Right atrium auricular region (tissue), 2 donors: ENCODE measurements at places on chromosomes 16 and 17. TPM values are rescaled to one million over a fixed set of nuclear protein-coding genes. Genes with fewer than 3 reads are reported as not detected.
A peak's percentile ranks its signal among the peaks of the same experiment; 100 is the strongest.

DNA sequence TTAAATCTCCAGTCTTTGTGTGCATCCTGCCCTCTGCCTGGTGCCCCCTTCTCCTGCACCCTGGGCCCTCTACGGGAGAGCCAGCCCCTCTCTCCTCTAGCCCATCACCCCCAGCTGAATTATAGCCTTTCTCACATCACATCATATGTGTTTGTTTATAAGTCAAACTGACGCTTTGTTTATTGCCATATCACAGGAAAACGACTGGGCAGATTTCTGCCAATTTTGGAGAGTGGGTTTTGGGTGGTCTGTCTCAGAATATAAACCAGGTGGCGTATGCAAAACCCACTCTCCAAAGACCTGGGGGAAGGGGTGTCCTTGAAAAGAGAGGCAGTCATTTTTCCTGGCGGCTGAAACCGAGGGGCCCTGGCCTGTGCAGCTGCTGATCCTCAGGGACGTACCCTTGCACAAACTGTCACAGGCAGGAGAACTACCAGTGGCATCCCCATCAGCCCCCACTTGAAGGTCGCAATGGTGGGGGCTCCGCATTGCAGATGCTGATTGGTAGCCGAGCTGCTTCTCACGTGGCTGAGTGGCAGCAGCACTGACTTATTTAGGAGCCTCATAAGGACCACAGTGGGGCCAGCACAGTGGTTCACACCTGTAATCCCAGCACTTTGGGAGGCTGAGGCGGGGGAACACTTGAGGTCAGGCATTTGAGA is 34.8 kb upstream of the CDC42EP4 start:
- no peaks in the 10 kb centered on the region for H3K4me1 ChIP-seq
- no peaks in the 10 kb centered on the region for H3K36me3 ChIP-seq
- no peak overlapping the region for H3K27ac ChIP-seq
- no peaks in the 10 kb centered on the region for H3K27me3 ChIP-seq
- H3K4me3 ChIP-seq = no peak overlapping the region

- H3K4me3 ChIP-seq = peak overlapping the region; percentile 72
- no peaks in the 10 kb centered on the region for H3K4me1 ChIP-seq
Observed at GRCh38 chr17:63700528-63701455, 867 bp upstream of the LIMD2 start.

GRCh38 chr16:87702325-87702811 is 63.4 kb downstream of the KLHDC4 start:
- no peak overlapping the region for H3K4me3 ChIP-seq
- H3K4me1 ChIP-seq = no peaks in the 10 kb centered on the region
- no peak for DNase-seq
- H3K27ac ChIP-seq = no peak overlapping the region

DNA sequence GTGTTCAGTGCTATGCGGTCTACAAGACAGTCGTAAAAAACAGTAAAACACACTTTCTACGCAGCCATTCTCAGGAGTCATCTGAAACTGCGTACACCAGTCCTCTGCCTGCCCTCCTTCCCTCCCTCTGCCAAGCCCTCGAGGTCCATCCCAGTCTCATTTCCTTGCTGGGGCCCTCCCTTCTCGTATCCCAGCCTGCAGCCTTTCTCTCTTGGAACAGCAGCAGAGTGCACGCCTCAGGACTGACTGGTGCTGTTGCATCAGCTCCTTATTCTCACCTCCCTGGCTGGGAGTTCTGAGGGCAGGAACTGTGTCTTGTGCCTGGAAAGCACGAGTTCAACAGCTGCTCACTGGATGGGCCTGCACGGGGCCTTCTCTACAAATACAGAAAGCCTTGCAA is 12.5 kb downstream of the FAHD1 start:
- no peak for DNase-seq
- no peaks in the 10 kb centered on the region for H3K4me1 ChIP-seq
- H3K27ac ChIP-seq = no peak overlapping the region
- H3K4me3 ChIP-seq = no peak overlapping the region
- H3K27me3 ChIP-seq = no peaks in the 10 kb centered on the region
- no peaks in the 10 kb centered on the region for H3K36me3 ChIP-seq

- H3K27me3 ChIP-seq = no peaks in the 10 kb centered on the region
- H3K27ac ChIP-seq = no peak overlapping the region
- H3K36me3 ChIP-seq = no peaks in the 10 kb centered on the region
- DNase-seq = no peak
- H3K4me1 ChIP-seq = no peaks in the 10 kb centered on the region
Observed at GRCh38 chr17:37671028-37671823, 28.0 kb upstream of the DDX52 start.

DNA sequence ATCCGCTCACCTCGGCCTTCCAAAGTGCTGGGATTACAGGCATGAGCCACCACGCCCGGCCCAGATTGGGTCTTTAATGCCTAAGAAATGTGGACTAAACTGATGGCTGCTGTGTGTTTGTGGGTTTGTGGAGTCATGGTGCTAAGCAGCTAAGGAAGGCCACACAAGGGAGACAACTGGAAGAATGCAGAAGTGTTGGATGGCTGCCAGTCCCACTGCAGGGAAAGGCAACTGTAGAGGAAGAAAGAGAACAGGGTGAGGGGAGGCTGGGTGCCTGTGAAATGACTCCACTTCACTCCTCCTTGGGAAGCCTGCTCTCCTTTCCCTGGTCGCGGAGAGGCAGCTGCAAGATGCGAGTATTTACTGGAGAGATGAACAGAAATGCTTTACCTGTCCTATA is 23.5 kb upstream of the SIAH1 start:
- DNase-seq = no peak
- no peaks in the 10 kb centered on the region for H3K36me3 ChIP-seq
- no peaks in the 10 kb centered on the region for H3K27me3 ChIP-seq

DNA sequence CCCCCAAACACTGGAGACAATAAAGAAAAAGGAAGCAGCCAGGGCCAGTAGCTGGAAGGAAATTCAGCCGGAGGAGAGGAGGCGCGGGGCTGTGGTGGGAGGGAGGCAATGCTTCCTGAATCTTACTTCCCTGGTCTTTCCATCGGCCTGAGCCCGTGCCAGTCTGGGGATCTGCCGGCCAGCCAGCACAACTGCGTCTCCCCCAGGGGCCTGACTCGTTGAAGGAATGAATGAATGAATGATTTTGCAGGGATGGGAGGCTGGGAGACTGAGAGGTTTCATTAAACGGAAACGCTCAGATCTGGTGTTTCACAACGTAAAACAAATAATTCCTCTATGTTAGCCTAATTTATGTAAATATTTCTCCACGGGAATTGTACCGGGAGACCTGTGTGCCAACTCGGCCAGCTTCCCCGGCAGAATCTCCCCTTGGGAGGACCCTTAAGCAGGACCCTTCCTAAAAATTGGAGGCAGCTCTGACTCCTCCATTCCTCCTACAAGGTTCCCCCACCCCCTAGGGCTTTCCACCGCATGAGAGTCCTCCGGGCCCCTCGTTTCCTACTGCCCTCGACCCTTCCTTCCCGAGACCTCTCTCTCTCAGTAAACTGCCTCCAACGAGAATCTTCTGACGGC is 1.3 kb upstream of the BAIAP2 start:
- no peaks in the 10 kb centered on the region for H3K27me3 ChIP-seq
- H3K27ac ChIP-seq = peak overlapping the region; percentile 33
- no peak for DNase-seq
- H3K4me1 ChIP-seq = no peaks in the 10 kb centered on the region
- no peaks in the 10 kb centered on the region for H3K36me3 ChIP-seq

DNA sequence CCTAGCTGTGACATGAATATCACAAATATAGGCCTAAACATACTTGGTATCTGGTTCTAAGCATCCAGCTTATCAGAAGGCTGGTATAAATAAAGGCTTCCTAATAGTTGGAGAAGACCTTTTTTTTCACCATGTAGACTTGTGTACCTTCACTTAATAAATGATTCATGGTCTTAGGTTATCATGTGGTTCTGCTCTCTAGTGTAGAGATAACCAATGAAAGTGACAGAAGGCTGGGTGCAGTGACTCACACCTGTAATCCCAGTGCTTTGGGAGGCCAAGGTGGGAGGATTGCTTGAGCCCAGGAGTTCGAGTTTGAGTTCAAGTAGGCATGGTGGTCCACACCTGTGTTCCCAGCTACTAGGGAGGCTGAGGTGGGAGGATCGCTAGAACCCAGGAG is 3.1 kb downstream of the DDX19A start:
- peaks cover 33% of the 10 kb centered on the region for H3K36me3 ChIP-seq
- H3K27me3 ChIP-seq = no peaks in the 10 kb centered on the region
- no peak overlapping the region for H3K27ac ChIP-seq

GRCh38 chr17:79160980-79161636 is 86.5 kb downstream of the ENGASE start:
- H3K27me3 ChIP-seq = no peaks in the 10 kb centered on the region
- H3K4me3 ChIP-seq = no peak overlapping the region
- no peaks in the 10 kb centered on the region for H3K4me1 ChIP-seq
- no peaks in the 10 kb centered on the region for H3K36me3 ChIP-seq
- no peak overlapping the region for H3K27ac ChIP-seq

GRCh38 chr16:69397821-69398521 is 12.2 kb upstream of the TERF2 start:
- H3K27me3 ChIP-seq = no peaks in the 10 kb centered on the region
- H3K4me1 ChIP-seq = no peaks in the 10 kb centered on the region
- peak overlapping the region; percentile 56 for H3K27ac ChIP-seq
- peak; percentile 66 for DNase-seq

DNA sequence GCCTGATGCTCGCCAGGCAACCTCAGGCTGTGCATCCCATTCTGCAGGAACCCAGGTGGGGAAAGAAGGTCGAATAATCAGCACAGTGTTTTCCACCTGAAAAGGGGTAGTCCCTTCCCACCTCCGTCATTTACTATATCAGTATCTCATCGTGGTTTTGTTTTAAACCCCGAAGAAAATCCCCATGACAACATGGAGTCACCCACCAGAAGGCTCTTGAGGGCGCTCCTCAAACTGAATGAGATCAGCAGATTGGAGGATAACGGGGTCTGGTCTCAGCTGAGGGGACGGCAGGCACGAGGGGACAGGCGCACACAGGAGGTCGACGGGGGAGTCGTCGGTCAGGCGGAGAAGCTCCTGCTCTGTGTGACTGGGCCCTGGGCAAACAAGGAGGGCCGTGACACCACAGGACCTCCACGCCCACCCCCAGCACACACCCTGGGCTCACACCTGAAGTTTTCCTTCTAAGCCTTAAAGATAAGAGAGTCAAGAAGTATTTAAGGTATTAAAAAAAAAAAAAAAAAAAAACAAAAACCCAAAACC is 44.2 kb downstream of the MARF1 start:
- no peak overlapping the region for H3K27ac ChIP-seq
- H3K4me3 ChIP-seq = no peak overlapping the region
- H3K36me3 ChIP-seq = peaks cover 93% of the 10 kb centered on the region
- no peaks in the 10 kb centered on the region for H3K27me3 ChIP-seq
- DNase-seq = no peak

The HOXB13 gene
- total RNA-seq = not detected

GRCh38 chr16:75088216-75088615 is 28.4 kb downstream of the LDHD start:
- DNase-seq = no peak
- no peak overlapping the region for H3K4me3 ChIP-seq
- H3K36me3 ChIP-seq = no peaks in the 10 kb centered on the region
- H3K27me3 ChIP-seq = no peaks in the 10 kb centered on the region
- no peak overlapping the region for H3K27ac ChIP-seq
- no peaks in the 10 kb centered on the region for H3K4me1 ChIP-seq

DNA sequence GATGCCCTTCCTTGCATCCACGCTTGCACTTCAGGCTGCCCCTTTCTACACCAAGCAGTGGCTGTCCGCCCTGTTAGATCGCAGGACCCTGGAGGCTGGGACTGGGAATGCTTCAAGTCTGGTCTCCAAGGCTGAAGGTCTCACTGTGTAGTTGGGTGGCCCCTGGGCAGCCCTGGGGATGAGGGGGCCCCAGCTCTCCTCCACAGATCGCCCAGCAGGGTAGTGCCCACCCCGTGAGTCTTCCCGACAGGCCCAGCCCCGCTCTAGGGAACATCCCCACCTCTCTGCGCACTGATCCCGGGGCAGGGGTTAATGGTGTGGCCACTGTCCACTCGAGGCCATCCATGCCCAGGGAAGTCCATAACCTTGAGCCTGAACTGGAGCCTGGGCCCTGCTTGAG is 10.3 kb downstream of the ZNF213 start:
- H3K27me3 ChIP-seq = no peaks in the 10 kb centered on the region
- no peak overlapping the region for H3K27ac ChIP-seq
- peaks cover 15% of the 10 kb centered on the region for H3K36me3 ChIP-seq
- DNase-seq = no peak
- H3K4me3 ChIP-seq = no peak overlapping the region
- no peaks in the 10 kb centered on the region for H3K4me1 ChIP-seq

The QPRT gene
- 18.3 TPM for total RNA-seq

- no peaks in the 10 kb centered on the region for H3K36me3 ChIP-seq
- H3K4me1 ChIP-seq = no peaks in the 10 kb centered on the region
Observed at GRCh38 chr17:53093391-53093790, 729.3 kb upstream of the KIF2B start.

DNA sequence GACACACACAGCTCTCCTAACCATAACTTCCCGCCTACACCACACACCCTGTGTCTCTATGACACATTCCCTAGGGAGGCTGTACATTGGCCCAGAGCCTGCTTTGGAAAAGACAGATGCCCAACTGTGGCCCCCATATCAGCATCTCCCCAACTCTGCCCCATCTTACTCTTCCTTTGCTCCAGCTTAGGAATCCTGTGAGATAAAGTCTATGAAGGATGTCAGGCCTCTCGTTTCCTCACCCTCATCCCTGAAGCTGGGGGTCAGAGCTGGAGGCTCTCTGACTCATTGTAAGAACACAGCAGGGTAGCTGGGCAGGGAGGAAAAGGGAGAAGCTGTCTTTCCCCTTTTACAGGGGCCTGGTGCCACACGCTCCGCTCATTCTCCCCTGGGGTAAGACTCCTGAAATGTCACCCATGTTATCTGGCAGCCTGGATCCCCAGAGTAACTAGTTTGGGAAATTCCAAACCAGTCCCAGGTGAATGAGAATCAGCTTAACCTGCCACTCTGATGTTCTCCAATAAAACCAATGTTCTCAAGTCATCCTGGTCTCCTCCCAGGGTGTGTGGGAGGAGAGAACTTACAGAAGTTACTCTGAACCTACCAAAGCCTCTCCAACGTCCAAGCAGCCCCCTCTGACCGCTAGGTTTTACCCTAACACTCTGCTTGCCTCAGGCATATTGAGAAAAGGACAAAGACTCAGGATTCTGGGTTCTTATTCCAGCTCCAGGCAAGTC is 2.8 kb downstream of the RAPGEFL1 start:
- H3K4me3 ChIP-seq = no peak overlapping the region
- H3K27me3 ChIP-seq = no peaks in the 10 kb centered on the region
- H3K27ac ChIP-seq = peak overlapping the region; percentile 4

- no peak overlapping the region for H3K4me3 ChIP-seq
- no peaks in the 10 kb centered on the region for H3K4me1 ChIP-seq
- no peaks in the 10 kb centered on the region for H3K27me3 ChIP-seq
- DNase-seq = no peak
Observed at GRCh38 chr17:60107526-60108257, 29.0 kb upstream of the HEATR6 start.
